HEK293T (cell line): ENCODE measurements at places on chromosomes 3 and 15.

DNA sequence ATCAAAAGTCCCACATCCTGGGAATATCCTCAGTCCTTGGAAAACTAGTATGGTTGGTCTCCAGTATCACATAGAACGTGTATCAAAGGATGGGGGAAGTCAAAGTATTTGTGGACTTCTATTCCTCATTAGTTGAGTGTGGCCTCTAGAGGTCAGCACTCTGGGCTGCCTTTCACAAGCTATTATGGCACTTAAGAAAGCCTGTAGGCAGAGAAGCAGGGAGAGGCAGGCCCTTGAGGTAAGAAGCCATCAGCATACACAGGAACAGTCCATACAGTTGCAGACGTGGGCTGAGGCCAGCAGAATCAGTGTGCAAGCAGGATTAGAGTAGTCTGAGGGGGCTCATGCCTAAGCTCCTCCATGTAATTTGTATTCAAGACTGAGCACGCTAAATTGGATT lies 341.7 kb downstream of the CLSTN2 start:
- peak; percentile 28 for DNase-seq

DNA sequence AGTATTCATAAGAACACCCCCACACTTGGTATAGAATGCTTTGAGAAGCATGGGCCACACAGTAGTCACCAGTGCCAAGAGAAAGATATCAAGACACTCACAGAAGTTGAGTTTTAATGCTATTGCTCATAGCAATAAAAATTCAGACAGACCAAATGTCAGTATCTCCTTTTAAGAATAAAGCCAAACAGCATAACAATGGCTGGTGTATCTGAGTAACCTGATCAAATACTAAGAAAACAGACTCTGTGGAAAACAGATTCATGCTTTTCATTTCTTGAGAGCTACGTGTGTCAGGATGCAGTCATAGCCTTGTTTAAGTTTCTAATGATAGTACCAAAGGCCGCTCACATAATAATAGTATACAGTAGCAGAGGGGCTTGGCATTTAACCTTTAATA lies 778.5 kb downstream of the MECOM start:
- no peak for DNase-seq

GRCh38 chr3:184734903-184735701 lies 23.2 kb upstream of the MAGEF1 start:
- DNase-seq, result no peak

GRCh38 chr15:37773111-37773860 lies 161.2 kb upstream of the TMCO5A start:
- no peak for DNase-seq

DNA sequence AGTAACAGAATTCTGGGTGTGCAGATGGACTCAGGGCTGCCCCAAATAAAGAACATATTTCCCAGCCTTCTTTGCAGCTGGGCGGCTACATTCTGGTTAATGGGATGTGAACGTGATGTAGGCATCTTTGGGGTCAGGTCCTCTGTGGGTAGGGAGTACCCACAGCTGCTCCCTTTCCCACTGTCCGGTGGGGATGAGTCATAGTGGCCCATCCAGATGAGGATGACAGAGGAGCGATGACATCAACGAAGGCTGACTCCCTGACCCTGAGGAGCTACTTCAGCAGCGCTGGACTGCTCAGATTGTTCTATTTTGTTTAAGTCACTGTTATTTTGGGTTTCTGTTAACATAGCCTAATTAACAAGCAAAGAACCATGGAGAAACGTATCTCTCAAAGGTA lies 38.0 kb downstream of the SRPRB start:
- DNase-seq, result no peak

- no peak for DNase-seq
Measured at GRCh38 chr3:170697908-170698307, 112.0 kb upstream of the SLC7A14 start.

GRCh38 chr3:72593881-72594397 lies 254.3 kb downstream of the SHQ1 start:
- no peak for DNase-seq

DNA sequence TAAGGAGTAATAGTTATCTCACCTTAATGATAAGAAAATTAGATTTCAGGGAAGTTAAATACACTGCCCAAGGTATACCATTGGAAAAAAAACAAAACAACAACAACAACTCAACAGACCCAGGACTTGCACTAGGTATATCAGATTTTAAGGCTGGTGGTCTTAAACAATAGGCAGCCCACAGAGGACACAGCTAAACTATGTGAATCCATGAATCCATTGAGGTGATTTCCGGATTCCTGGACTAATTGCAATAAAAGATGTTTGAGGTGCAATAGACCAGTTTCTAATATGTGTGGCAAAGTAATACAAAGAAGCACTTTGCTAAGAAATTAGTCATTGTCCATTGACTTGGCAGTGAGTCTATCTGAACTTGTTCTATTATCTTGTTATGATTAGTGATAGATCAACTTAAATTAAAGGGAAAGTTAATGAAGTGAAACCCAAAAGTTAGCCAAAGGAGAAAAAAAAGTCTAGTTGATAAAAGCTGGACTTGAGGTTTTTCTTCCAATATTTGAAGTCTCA lies 60.9 kb upstream of the MAGI1 start:
- no peak for DNase-seq

DNA sequence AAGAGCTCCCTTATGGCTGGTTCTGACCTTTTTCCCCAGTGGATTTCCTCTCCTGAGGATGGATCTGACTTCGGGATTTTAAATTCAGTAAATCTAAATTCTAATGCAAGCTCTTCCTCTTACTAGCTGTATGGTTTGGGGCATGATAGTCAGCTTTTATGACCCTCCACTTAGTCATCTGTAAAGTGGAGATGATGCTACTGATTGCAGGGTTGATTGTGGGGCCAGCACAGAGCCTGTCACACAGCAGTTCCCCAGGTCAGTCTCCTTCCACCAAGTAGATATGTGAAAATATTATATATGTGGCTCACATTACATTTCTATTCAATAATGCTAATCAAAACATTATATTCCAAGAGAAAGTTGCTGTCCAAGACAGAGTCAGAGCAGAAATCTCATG lies 141.3 kb upstream of the UBE2E1 start:
- no peak for DNase-seq

- DNase-seq, result no peak
Measured at GRCh38 chr15:41851167-41851523, 12.5 kb downstream of the PLA2G4B start.

DNA sequence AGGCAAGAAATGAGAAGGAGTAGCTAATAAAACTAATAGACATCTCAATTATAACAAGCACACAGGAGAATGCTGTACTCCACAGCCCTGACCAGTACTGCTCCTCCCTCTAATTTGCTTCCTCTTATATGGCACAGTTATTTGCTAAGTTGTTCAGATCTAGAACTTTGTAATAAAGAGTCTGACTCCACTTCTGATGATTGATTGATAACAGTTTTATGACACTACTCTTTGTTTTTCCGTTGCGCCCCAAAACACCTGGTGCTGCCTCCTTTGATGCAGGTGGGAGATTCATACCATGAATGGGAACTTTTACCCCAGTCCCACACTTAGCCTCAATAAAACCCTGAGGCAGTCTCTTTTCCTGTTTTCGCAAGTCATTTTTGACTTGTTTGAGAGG lies 777.7 kb downstream of the GBE1 start:
- no peak for DNase-seq

DNA sequence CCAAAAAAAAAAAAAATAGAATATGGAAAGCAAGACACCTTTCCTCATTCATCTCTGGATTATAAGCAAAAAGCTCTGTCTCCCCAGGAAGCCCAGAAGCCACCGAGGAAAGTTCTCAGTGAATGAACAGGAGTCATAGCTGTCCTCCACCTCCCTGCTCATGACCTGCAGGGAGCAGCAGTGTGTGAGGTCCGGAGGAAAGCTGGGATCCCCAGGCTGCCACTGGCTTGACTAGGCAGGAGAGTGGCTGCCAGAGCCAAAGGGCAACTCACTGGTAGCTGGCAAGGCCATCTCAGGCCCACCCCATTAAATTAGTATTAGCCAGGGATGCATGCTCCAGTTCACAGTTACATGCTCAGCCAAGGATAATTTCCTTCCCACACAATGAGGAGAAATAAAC lies 191.6 kb upstream of the STT3B start:
- DNase-seq, result no peak

DNA sequence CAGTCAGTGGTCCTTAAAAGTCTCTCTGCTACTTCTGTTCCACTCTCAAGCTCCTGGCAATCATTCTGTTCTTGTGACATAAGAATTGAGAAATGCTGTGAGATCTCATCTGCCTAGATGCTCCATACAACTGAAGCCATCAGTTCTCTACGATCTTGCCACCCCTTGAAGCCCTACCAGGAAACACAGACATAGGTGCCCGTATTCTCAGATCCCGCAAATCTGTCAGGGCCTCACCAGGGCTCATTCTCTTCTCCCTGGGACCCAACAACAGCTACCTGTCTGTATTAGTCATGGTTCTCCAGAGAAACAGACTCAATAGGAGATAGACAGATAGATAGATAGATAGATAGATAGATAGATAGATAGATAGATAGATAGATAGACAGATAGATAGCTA lies 149.1 kb downstream of the UACA start:
- DNase-seq, result no peak

- DNase-seq, result no peak
Measured at GRCh38 chr3:141336672-141337522, 31.4 kb upstream of the ZBTB38 start.

DNA sequence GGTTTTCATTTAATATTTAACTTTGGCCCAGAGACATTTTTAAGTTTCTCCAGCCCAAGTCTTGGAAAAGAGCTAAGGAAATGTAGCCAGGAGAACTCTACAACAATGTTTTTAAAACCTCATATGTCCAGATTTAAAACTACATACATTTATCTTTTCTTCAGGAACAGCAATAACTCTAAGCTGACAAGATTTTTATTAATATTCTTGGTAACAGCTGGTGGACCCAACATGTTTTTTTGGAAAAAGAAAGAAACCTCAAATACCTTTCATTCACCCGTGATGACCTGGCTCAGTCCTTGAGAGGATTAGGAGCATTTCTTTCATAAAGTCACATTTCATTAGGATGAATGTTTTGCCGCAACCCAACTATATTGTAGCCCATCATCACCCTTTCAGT lies 50.4 kb upstream of the CMSS1 start:
- DNase-seq, result no peak

- DNase-seq, result no peak
Measured at GRCh38 chr15:48559285-48559684, 86.2 kb downstream of the FBN1 start.

DNA sequence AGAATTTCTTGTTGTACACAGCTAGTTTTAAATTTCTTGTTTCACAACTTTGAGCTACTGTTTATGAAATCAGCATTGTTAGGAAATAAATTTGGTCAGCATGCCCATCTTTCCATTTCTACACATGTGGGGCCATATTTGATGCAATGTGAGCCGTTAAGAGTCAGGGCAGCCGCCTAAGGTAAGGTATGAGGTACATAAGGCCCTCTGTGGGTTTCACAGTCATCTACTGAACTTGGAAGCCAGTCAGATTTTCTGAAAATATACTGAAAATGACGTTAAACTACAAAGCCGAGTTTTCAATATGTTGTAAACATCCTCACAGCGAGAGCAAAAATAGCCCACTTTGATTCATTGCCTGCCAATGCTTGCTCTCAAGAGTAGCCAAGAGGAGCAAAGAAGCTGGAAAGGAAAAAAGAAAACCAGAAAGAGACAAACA lies 94.7 kb upstream of the PDZRN3 start:
- no peak for DNase-seq

DNA sequence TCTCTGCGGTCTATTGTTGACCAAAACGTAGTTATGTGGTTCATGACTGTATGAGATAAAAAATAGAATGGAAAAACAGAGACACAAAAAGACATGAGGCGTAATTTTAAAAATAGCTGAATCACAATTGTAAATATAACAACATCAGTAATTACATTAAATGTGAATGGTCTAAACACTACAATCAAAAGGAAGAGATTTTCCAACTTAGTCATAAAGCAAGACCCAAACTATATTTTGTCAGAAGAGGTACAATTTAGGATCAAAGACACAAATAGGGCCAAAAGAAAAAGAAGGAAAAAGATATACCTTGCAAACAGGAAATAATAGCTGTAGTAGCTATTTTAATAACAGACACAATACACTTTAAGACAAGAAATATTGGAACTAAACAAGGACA lies 61.5 kb downstream of the LRRC28 start:
- DNase-seq, result no peak

DNA sequence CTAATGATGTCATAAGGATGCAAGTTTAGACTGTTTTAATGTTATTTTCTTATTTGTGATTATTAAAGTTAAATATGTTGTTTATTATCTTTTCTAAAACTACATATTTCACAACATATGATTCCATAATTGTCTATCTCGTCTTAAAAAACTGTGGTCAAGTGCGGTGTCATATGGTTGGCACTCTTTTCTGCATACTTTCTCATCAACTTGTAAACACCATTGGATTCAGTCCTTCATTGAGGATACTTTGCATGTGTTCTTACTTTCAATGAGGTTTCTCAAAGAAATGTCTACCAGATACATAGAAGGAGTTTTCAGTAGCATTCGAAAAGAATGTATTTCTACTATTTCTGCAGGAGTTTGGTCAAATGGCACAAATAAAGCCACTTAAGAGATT lies 22.0 kb upstream of the ALPK3 start:
- DNase-seq, result no peak

DNA sequence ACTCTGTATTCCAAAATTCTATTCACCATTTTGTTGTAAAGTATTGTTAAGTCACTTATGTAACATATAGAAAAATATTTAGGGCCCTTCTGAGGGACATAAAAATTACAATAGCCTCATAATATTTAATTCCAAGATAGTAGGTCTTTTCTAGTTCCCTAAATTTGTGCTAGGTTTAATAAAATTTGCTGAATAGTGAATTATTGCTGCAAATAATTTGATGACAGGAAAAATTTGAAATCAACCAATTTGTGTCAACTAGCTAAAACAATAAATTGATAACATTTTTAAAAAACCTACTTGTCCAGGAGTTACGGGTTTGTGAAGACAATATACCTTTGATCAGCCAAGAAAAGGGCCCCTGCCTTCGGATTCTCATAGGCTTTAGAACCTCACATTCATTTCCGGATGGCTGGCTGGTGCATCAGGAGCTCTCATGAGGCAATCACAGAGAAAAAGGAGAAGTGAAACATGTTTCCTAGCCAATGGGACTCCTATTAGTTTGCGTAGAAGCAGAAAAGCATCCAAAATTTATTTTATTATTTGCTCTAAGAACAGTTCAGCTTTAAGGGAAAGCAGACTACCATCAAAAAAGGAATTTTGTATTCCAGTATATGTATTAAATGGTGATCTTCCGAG lies 177.2 kb downstream of the LRRC3B start:
- DNase-seq, result no peak

GRCh38 chr15:50576166-50576565 lies 29.7 kb upstream of the USP50 start:
- no peak for DNase-seq
